Left ventricle myocardium superior (tissue), 1 donor: ENCODE measurements at places on chromosomes 7 and 10. TPM values are rescaled to one million over a fixed set of nuclear protein-coding genes. Genes with fewer than 3 reads are reported as not detected.

DNA sequence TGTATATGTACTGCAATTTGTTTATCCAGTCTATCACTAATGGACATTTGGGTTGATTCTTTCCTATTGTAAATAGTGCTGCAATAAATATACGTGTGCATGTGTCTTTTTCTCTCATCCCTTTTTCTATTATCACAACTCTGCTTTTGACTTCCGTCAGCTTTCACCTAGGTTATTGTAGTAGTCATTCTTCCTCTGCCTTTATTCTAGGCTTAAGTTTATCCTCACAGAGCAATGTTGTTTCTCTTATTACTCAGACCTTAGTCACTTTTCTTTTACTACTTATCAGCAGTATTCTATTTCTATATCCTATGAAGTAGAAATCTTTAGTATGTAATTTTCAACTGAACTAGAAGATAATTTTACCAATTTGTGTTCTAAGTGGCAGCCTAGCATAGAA lies 175.3 kb upstream of the SEMA3E start:
- DNase-seq = no peak

- no peak for DNase-seq
Observed at GRCh38 chr7:8129318-8129659, 132.7 kb downstream of the ICA1 start.

DNA sequence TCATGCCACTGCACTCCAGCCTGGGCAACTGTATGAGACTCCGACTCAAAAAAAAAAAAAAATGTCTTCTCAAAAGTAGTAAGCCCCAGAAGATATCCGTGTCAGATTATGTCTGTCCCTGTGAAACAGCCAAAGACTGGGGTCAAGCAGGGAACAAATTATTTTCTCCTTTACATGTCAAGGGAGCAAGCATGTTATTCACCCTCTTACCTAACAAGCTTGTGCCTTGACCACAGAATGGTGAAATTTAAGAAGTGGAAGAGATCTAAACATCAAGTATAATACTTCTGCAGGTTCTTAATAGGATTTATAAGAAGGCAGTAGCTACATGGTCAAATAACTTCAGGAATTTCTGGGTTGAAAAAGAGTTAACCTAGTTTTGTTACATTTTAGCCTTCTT lies 187.9 kb downstream of the ZNF365 start:
- DNase-seq = no peak

DNA sequence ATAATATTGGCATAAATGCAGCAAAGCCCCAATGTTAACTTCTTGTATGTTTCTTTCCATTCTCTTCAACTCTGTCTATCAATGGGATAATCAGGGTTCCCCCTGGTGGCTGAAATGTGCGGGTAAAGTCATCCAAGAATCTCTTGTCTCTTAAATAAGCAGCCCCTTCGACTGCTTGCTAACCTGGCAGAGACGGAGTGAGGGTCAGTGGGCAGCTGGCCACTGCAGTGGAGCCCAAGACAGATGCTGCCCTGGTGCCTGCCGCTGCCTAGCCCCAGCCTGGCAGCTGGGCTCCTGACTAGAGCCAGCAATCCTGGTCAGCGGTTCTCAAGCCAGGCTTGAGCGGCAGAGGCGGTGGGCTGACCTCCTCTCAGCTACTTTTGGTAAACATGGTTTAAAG lies 248.9 kb downstream of the COBL start:
- peak; percentile 45 for DNase-seq

DNA sequence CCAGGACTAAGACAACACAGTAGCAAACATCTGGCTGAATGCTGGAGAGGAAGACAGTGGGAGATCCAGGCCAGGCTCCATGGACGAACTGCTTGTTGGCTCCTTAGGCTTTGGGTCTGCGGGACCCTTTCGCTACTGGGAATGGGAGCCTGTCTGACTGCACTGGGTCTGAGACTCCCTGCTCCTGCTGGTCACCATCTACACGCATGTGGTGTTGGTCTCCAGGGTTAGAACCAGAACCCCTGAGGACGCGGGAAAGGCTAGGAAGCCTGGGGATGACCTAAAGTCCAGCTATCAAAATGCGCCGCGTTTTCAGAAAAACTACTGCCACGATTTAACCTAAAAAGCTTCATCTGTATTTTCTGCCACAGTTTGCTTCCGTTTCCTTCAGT lies 817 bp upstream of the DNAJB6 start:
- no peak for DNase-seq

GRCh38 chr7:47254081-47254977 lies 327.6 kb downstream of the TNS3 start:
- peak; percentile 95 for DNase-seq

GRCh38 chr7:26195867-26196657 lies 4.5 kb downstream of the HNRNPA2B1 start:
- no peak for DNase-seq

- no peak for DNase-seq
Observed at GRCh38 chr10:126215746-126216631, 172.3 kb downstream of the ADAM12 start.

DNA sequence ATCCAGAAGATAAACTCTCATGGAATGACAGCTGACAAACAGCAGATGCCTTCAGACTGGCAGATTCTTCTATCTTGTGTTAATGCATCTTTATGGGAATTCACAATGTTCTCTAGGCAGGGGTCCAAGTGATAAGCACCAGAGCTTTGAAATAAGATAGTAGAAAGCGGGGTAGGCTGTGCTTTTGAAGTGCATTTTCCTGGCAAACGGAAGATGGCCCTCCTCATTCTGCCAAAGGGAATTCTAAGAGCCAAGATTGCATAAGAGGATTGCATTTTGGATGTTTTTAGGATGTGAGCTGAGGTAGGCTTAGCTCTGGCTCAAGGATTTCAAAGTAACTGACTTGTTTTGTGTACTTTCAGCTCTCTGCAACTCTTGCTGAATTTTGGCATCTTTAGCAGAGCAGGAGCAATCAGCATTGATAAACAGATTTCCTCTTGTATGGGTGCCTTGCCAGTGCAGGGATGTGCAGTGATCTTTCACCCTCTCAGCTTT lies 298.5 kb upstream of the KLF6 start:
- no peak for DNase-seq

DNA sequence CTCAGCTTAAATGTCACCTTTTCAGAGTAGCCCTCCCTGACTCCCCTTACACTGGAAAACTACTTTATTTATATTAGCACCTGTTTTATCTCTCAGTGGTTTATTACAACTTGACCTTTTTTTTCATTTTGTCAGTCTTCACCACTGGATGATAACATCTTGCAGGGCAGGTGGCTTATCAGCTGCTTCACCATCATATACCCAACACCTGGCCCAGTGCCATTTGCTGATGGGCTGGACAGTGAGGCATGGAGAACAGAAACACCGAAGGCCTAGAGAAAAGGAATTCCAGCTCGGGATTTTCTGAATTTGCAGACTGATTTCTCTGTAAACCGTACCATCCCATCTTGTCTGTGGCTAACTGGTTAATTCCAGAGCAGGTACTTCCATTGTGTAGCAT lies 48.5 kb downstream of the SORCS3 start:
- no peak for DNase-seq

DNA sequence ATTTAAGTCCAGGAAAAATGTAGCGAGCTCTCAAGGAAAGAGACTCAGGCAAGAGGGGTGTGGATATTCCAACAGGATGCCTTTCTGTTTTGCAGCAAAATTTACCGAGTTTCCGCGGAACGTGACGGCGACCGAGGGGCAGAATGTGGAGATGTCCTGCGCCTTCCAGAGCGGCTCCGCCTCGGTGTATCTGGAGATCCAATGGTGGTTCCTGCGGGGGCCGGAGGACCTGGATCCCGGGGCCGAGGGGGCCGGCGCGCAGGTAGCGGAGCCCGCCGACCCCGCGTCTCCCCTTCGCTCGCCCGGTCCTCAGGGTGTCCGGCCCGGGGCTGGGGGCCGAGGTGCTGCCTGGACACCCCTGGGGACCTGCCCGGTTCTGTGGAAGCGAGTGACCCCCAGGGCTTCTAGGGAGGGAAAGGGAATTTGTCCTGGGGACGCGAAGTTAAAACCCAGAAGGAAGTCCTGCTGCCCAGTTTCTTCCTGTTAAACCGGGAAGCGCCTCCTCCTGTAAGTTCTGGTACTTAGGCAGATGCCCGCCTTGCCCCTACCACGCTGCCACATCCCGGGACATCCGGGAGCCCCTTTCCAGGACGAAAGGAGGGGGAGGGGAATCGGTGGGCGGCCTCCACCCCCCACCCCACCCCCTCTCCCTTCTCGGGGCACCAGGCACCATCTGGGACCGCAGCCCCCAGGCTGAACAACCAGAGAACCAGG lies 2.5 kb downstream of the VSTM2A start:
- no peak for DNase-seq

DNA sequence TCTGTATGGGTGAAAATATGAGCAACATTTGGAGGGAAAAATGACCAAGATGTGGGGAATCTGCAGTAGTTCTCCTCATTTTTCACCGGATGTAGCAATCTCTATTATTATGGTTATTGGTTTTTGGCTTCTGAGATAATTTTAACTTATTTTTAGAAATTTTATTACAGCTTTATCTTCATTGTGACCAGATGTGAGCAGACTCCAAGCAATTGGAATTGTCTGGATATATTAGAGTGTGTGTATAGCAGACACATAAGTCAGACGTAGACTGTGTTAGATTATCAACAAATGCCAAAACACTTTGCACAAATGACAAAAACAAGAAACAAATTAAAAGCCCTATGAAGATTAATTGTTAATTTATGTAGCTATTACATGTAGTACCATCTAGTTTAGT lies 249.1 kb downstream of the DNAJB9 start:
- DNase-seq = no peak

DNA sequence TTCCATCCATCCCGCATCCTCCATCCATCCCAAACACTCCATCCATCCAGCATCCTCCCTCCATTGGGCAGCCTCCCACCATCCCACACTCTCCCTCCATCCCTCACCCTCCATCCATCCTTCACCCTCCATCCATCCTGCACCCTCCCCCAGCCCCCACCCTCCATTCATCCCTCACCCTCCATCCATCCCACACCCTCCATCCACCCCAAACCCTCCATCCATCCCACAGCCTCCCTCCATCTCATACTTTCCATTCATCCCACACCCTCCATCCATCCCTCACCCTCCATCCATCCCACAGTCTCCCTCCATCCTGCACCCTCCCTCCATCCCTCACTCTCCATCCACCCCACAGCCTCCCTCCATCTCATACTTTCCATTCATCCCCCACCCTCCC lies 60.4 kb downstream of the FOXI2 start:
- DNase-seq = no peak

GRCh38 chr7:125130173-125130572 lies 200.5 kb upstream of the POT1 start:
- no peak for DNase-seq

- DNase-seq = peak; percentile 64
Observed at GRCh38 chr10:78952686-78953085, 116.1 kb upstream of the ZMIZ1 start.

GRCh38 chr10:26372513-26373354 lies 65.4 kb upstream of the APBB1IP start:
- DNase-seq = no peak

GRCh38 chr7:120987280-120987679 lies 1.2 kb upstream of the CPED1 start:
- DNase-seq = no peak

- DNase-seq = no peak
Observed at GRCh38 chr7:92246360-92247101, 757 bp downstream of the ANKIB1 start.

DNA sequence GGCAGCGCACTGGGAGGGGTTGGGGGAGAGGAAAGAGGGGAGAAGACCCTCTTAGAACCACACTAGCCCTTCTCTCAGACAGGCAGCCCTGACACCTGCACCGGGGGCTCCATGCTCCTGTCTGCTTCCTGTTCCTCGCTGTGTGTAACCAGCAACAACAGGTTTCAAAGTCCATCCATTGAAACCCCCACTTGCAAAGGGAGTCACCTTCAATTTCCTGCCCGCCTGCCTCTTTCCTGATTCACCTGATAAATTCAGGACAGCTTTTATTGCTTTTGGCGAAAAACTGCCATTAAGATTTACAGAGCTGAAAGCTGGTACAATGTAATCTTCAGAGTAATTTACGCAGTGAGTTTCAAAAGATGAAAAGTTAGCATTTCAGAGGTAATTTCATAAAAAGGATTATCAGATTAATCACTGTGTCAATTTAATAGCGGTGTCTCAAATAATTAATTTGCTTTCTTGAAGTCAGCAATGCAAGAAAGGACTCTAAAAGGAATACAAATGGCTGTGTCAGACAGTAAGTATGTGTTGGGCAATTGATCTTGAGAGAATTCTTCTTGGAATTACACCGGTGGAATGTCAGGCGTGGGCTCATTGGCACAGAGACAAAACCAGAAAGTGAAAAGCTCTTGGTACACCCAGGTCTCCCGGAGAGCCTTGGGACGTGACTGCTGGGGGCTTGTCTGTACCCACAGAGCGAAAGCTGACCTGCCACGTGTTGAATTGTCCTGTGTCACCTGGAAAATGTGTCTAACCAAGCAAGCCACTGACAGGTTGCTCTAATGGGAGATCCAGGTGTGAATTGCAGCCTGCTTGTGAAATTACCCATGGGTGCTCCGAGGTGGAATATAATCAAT lies 60.7 kb downstream of the TMEM209 start:
- DNase-seq = no peak

- no peak for DNase-seq
Observed at GRCh38 chr7:7292085-7292484, 109.7 kb downstream of the C1GALT1 start.

DNA sequence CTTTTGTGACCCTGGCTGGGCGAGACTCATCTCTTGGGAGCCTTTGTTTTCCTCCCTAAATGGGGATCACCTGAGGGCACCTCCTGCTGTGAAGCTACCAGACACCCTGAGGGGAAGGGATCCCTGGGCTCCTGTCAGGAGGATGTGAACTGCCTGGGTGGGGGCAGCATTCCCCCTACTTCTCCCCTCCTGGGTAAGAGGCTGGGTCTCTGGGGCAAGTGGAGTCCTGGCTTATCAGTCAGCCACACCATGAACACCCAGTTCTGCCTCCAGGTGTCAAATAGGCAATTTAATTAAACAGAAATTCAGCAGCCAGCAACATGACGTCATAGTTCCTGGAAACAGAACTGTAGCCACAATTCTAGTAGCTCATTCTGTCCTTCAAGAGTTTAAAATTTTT lies 97.7 kb upstream of the RET start:
- no peak for DNase-seq

The TECPR1 gene
- 25.2 TPM for total RNA-seq

The HABP2 gene
- total RNA-seq = not detected

The ZNF239 gene
- total RNA-seq = 2.2 TPM

The NPY4R gene
- total RNA-seq = not detected

The HACD1 gene
- 160 TPM for total RNA-seq

The MARVELD1 gene
- total RNA-seq = 7.1 TPM

The ADAM22 gene
- total RNA-seq = 1.7 TPM

The PRSS2 gene
- not detected for total RNA-seq

The CALCR gene
- not detected for total RNA-seq

The NEBL gene
- total RNA-seq = 781 TPM
